Stimulated activated CD4-positive, alpha-beta T cell treated with anti-CD3 and anti-CD28 coated beads, Interleukin-1b, Interleukin-23, amount 100 ng/mL, for 24 hours (primary cell): ENCODE measurements at places on chromosomes 2 and 18.

DNA sequence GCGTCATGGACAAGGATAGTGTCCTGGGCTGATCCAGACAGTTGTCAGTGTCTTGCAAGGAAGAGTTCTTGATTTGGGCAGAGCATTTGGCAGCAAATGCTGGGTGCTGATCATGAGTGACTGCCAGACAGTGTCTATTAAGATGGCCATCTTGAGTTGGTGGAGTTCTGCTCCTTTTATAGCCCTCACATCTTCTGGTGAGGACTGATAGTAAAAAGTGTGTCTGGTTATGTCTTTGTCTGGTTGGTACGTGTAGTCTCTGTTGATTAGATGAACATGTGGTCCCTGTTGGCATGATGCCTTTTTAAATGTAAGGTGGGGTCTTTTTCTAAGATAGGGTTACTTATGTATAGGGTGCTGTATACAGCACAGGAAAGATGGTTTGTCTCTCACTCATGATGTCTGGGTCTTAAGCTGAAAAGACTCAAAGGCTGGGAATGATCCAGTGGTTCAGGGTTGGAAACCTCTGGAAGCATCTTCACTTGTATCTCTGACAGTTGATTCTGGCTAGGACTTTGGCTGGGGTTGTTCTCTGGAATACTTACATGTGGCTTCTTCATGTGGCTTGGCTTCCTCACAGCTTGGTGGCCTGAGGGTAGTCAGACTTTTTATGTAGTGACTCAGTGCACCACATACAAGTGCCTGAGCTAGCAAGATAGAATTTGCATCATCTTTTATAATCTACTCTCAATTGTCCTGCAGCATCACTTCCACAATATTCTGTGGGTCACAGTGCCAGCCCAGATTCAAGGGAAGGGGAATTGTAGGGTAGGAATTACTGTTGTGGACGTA, 11.8 kb downstream of the MTX2 start:
- DNase-seq = no peak

DNA sequence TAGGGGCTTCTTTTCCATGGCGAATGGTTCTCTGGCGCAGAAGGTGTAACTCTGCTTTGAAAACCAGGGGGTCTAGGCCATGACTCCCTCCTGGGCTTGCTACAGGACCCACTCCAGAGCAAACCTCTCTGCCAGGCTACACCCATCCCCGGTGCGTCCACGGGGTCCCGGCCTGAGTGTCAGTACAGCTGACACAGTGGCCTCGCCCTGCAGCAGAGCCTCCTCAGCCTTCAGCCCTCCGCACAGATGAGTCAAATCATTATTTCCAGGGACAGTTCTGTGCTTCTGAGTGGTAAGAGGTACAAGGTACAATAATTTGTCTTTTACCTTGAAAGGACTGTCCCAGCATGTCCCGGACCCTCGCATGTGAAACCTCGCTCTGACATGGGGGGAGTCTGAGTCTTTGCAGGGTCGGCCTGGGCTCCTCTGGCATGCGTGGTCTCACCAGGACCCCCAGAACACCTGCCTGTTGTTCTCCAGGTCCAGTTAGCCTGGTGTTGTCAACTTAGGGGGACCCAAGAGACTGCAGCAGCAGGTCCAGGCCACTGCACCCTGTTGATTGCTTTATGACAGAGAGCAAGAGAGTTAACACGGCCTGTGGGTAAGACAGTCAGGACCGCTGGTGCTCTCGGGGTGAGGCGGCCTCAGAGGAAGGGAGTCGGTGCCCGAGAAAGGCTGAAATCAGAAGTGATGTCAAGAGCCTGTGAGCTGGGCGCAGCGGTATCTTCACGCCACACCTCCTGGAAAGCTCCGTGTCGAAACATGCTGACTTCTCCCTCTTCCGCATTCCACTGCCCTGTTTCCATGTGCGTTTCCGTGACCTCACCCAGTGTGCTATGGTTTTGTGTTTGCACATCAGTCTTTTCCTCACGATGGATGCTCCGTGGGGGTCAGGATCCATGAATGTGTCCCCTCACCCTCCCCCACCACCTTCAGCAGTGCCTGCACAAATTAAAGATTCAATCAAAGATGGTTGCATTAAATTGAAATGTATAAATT, 340.1 kb downstream of the EIPR1 start:
- DNase-seq = no peak

DNA sequence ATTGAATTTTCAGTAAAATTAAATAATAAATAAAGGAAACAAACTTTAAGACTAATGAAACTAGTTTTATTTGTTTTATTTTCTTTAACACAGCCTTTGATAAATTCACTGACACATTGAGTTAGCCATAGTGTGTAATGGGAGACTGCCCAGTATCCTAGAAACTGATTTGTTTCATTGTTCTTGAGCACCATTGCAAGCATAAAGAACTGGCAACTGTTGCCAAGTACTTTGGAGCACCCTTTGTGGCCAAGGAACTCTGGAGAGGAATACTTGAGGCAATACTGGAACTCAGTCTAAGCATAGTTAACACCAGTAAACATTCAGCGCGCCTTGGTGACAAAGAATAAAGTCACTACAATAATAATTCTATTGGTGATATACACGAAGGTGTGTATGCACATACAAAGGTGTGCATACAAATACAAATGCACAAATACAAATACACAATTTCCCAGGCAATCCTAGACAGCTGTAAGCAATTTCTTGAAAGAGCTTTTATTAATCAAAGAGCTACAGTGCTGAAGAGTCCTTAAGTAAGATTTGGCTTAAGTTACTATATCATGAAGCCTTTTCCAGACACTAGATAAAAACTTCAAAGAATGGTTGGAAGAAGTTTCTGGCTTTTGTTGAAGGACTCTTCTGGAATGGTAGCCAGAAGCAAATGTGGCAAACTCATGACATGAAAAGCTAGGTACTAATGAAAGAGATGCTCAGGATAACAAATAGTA, 1371.2 kb downstream of the LRP1B start:
- DNase-seq = no peak

- DNase-seq = no peak
Measured at GRCh38 chr18:70233974-70234373, 28.5 kb upstream of the RTTN start.

DNA sequence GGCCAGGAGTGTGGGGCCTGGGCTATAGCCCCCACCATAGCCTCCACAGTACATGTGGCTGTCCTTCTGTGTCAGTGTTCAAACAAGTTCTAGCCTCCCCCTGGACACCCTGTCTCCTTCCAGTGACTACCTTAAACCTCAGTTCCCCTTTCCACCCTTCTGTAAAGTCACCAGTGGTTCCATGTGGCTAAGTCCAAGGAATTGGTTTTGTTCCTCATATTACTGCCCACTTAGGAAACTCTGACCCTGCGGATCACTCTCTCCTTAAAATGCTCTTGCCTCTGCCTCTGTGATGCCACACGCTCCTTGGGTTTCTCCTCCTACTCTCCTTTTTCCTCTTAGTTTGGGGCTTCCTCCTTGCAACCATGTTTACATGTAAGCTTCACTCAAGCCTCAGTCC, 27.8 kb upstream of the REL start:
- no peak for DNase-seq

- no peak for DNase-seq
Measured at GRCh38 chr18:73283032-73283431, 415.2 kb upstream of the NETO1 start.

DNA sequence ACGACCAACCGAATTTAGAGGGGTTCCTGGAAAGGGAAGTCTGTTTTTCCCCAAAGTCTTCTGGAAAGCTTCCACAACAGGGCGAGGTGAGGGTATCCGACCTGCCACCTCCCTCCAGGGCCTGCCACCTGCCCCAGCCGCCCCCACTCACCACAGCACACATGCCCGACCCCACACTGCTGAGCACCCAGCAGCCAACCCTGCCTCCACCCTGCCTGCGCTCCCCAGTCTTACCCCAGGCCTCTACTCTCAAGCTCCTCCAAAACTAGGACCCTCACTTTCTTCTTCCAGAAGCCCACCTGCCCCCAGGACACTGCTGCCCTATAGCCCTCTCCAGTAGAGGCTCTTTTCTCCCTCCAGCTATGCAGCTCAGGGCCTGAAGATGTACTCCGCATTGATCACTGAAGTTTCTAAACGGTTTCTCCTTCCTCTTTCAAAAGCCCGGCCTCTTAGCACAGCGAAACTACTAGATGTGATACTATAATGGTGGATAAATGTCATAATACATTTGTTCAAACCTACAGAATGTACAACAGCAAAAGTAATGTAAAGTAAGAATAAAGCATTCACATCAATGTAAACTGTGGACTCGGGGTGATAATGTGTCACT, 128.8 kb upstream of the SLC1A4 start:
- DNase-seq = no peak

DNA sequence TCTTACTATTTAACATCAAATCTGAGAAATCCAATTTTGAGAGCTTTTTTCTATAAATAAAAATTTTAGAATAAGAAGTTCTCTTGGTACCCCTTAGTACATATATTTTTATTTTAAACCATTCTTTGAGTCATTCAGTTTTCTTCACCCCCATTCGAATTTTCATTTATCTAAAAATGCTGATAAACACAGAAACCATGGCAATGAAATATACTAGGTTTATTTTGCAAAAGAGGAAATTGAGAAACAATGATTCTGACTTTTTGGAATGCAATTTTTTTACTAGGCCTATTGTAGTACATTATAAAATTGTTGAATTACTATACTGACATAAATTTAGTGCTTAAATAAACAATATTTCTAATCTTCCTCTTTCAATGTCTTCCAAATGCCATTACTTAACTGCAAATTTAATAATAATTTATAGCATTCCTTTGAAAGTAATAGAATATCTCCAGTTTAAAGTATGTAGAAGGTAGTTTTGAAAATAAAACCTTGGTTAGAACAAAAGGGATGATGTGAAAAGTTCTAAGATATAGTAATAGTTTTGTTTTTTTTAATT, 46.3 kb downstream of the TANK start:
- no peak for DNase-seq

- no peak for DNase-seq
Measured at GRCh38 chr18:12516049-12516630, 108.4 kb downstream of the PRELID3A start.

DNA sequence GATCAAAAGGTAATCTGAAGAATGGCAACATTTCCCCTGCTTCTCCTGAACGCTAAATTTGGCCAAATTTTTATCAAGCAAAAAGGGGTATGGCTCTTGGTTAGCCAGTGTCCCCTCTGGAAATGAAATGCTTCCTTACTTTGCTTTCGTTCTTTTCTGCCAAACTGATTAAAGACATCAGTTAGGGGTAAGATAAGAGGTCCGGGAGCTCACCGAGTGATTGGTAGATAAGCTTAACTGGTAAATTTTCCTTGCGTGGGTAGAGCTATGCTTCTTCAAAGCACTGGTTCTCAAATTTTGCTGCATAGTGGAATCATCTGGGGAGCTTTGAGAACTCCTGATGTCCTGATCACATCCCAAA, 62.7 kb upstream of the MAPRE2 start:
- DNase-seq = no peak

- no peak for DNase-seq
Measured at GRCh38 chr2:196849895-196850294, 40.7 kb upstream of the C2orf66 start.

GRCh38 chr2:82428251-82428650, 2030.8 kb downstream of the SUCLG1 start:
- no peak for DNase-seq

- DNase-seq = no peak
Measured at GRCh38 chr18:49768051-49768391, 45.3 kb downstream of the ACAA2 start.

DNA sequence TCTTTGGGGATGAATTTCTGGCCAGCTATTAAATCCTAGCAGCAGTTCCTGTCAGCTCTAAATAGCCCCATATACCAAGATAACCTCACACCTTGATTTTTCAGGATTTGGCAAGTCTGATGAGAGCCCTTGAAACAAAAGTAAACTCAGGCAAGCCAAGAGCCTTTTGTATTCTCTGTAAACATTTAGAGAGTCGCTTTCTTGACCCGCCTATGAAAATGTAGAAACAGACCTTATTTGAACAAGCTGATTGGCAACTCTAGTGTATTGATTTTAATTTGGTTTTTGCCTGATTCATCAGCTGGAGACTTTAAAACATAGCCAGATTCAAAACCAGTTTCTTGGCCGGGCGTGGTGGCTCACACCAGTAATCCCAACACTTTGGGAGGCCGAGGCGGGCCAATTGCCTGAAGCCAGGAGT, 43.4 kb downstream of the CABLES1 start:
- DNase-seq = no peak

DNA sequence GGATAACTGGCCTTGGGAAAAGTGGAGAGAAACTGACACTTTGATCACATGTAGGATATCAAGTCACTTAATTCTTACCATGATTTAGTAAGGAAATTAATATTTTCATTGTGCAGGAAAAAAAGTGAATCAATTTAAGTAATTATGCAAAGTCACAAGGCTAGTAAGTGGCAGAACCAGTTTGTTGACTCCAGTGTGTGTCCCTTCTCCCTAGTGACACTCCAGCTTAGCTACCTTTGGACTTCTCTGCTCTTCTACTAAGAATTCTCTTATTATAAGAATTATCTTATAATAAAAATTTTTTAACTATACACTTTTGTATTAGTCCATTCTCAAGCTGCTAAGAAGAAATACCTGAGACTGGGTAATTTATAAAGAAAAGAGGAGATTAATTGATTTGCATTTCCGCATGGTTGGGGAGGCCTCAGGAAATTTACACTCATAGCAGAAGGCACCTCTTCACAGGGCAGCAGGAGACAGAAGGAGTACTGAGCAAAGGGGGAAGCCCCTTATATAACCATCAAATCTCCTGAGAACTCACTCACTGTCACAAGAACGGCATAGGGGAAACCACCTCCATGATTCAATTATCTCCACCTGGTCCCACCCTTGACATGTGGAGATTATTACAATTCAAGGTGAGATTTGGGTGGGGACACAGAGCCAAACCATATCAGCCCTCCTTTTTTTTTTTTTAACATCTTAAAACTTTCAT, 13.6 kb downstream of the COL4A4 start:
- no peak for DNase-seq

DNA sequence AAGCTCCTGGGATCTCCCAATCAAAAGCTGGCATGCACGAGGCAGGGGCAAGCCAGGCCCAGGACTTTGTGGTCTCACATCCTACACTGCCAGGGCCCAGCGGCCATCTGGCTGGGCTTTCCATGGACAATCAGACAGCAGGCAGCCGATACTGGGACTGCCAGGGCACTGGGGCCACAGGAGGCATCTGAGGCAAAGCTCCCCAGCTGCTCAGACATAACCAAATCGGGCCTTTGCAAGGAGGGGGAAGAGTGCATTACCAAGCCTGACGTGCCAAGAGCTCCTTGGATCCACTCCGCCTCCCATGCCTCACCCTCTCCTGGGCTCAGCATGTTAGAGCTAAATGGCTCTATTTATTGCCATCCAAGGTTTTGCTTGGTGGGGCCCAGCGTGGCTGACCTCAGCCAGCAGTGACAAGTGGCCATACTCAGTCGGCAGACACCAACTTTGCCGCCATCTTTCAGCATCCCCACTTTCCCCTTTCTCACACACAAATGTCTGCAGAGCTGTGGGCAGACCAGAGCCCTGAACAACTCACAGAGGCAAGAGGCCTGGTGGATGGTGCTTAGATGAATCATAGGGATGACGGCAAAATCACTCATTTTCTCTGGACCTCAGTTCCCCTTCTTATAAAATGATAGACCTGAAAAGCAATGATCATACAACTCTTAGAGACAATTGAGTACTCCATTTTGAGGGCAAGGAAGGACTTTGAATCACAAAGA, 200.8 kb downstream of the TTC32 start:
- no peak for DNase-seq

- no peak for DNase-seq
Measured at GRCh38 chr2:34912084-34912483, 1313.0 kb upstream of the FAM98A start.

GRCh38 chr2:70367722-70368323, 66.0 kb upstream of the FAM136A start:
- no peak for DNase-seq
